ENCODE measurements at places on chromosomes 2 and 18.

DNA sequence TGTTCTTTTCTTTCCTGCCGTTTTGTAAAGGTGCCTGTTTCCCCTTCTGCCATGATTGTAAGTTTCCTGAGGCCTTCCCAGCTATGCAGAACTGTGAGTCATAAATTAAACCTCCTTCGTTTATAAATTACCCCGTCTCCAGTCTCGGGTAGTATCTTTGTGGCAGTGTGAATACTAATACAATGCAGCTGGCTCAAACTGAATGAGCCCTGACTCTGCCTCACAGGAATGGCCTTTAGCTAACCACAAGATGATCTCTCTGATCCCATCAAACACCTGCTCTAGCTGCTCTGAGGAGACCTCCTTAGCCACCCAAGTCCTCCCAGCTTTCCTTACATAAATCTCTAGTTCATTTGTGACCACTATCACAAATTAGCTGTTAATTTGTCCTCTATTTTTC lies 41.5 kb upstream of the CAB39 start:
- DNase-seq, result peak; percentile 79

- DNase-seq, result no peak
Measured at GRCh38 chr18:74243127-74243526, 48.6 kb downstream of the CYB5A start.

GRCh38 chr18:11051462-11051861 lies 97.9 kb downstream of the PIEZO2 start:
- no peak for DNase-seq

DNA sequence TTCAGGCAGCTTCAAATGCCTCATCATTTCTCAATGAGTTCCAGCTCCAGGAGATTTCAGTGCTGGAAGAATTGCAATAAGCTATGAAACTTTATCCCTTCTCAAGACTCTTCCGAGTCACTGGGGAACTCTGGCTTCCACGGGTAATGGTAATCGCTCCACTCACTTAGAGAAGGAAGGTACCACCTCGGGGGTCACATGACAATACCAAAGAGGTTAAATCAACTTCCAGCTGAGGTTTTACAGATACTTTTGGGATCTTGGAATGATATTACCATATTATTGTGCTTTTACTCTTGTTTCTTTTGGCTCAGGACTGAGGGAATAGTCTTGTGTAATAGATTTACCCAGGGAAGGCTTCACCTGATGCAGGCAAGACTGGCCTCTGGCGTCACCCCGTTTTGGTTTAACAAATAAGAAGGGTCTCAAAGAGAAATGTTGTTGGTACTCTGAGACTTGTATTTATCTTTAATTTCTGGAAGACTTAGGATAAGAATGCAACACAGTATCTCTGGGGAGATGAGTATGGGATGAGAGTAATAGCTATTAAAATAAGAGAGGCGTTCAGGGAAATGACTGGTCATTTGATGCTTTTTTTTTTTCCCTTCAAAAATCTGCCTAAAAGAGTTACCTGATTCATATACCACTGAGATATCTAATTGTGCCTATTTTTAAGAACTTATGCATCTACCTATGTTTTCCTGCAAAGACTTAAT lies 316.9 kb upstream of the ZEB2 start:
- peak; percentile 7 for DNase-seq

- no peak for DNase-seq
Measured at GRCh38 chr2:164039270-164039669, 303.5 kb upstream of the FIGN start.

DNA sequence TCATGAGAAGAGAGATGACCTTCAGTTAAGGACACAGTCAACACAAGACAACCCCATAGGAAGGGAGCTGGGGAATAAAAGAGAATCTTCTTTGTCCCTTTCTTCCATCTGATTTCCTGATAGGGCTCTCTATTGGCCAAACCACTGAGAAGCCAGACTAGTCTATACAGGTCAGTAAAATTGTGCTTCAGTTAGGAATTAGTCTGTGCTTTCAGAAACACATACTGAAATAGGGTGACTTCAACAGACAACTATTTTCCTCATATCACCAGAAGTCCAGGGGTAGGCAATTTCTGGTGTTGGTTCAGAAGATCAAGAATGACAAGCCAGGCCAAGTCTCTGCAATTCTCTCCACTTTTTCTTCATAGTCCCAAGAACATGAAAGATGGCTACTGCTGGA lies 151.7 kb upstream of the SP5 start:
- DNase-seq, result no peak

GRCh38 chr2:3193443-3194330 lies 183.9 kb downstream of the EIPR1 start:
- DNase-seq, result no peak

DNA sequence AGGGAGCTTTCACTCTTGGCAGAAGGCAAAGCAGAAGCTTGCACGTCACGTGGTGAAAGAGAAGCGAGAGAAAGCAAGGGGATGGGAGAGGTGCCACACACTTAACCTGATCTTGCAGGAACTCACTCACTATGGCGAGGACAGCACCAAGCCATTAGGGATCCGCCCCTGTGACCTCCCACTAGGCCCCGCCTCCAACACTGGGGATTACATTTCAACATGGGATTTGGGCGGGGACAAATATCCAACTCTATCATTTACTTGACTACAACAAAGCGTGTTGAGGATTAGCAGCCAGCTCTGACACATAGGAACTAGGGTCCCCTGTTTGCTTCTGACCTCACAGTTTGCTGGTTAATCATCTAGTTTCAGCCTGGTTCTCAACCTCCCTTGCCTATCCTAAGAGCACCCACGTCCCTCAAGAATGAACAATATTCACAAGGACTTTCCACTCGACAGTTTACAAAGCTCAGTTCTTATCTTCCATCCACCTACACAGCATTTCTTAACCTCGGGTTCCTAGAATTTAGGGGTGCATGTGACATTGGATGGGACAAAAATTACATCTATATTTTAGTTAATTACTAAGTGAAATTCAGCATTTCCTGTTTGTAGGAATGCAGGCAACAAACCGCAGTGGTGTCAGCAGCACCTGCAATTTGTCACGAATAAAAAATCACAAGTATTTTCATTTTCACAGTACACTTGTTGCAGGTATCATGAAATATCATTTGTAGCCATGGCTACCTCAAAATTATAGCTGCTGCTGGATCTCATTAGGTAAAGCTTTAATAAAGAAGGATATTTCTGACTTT lies 36.0 kb downstream of the LBH start:
- no peak for DNase-seq

- no peak for DNase-seq
Measured at GRCh38 chr2:171883275-171883893, 10.7 kb downstream of the SLC25A12 start.

DNA sequence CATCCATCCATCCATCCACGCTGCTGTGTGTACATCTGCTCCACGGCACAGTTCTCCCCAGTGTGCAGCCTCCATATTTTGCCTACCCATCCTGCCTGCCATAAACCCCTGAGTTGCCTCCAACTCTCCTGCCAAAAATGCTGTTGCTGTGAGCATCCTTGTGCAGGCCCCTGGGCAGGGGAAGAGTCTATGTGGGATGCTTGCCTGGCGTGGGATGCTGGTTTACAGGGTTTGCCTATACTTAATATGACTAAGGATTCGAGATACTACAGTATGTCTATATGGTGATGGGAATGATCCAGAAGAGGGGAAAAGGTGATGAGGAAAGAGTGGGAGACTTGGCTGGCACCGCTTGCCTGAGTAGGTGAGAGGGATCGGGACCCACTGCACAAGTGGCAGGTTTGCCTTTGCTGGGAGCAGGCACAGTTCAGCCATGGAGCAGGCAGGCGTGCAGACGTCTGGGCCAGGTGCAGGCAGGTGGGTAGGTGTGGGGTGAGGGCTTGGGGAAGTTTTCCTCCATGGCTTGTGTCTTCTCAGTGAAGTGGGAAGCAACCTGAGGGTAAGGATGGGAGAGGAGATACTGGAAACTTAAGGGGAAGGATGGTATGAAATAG lies 30.2 kb upstream of the FAHD2A start:
- DNase-seq, result no peak

Data from EL (cell line).